ENCODE measurements at places on chromosomes 2 and 18.

- DNase-seq: peak; percentile 92
Measured at GRCh38 chr2:60550178-60550983, 3.1 kb downstream of the BCL11A start.

DNA sequence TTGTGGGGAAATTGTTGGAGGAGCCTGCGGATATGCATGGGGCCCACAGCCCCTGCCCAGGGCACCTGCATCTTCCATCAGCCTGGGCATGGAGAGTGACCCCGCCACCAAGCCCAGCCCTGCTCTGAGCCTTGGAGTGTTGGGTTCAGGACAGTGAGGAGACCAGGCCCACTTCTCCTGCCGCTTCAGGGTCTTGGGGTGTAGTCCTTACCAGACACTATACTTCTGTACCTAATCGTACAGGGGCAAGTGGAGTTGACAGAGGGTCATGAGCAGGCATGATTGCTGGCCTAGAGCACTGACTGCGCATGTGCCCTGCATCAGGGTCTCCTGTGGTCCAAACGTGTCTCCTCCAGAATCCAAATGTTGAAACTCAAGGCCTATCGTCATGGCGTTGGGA is 108.9 kb upstream of the ZNF236 start:
- no peak for DNase-seq

GRCh38 chr2:207167099-207167923 is 1.6 kb upstream of the KLF7 start:
- peak; percentile 71 for DNase-seq

- DNase-seq: no peak
Measured at GRCh38 chr2:68594674-68595492, 48.5 kb upstream of the PROKR1 start.

DNA sequence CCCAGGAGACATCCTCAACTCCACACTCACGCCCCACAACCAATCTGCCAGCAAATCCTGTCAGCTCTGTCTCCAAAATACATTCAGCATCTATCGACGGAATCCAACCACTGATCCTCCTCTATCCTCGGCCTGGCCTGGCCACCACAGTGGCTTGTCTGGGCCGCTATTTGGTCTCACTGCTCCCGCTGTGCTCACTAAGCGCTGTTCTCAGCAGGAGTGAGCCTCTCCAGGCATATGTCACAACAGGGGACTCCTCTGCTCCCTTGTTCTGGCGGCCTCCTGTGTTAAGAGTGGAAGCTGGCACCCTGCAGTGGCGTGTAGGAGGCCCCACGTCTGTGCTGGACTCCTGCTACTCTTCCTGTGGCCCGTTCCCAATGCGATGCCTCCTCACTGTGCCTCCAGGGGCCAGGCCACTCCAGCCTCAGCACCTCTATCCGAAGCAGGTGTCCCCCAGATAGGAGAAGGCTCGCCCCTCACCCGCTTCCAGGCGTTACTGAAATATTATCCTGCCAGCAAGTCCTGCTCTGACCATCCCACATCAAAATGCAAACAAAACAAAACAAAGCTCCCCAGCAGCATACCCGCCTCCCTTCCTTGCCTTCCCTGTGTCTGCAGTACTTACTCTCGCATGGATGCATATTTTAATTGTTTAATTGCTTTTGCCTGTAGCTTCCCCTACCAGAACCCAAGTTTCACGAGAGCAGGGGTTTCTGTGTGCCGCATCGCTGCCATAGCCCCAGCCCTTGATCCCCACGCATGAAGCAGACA is 39.9 kb downstream of the CENPO start:
- peak; percentile 74 for DNase-seq

GRCh38 chr2:55063713-55064323 is 13.6 kb upstream of the RTN4 start:
- no peak for DNase-seq

- DNase-seq: no peak
Measured at GRCh38 chr2:189505492-189505891, 64.2 kb downstream of the WDR75 start.

GRCh38 chr2:67216103-67216502 is 181.0 kb upstream of the ETAA1 start:
- no peak for DNase-seq

DNA sequence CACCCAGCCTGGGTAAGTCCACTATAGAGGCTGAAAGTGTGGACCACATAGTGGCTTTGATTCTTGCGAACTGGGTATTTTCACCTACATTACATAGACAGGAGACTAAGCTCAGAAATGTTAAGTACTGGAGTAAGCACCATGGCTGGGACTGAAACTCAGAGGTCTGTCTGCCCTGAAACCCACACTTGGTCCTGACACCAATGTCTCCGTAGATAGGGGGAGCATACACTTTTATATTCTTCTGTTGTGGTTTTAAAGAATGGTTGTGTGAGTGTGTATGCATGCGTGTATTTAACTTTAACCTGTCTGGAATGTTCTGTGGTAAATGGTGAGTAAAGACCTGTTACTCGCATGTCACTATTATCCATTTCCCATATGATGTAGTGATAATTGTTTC is 10.3 kb upstream of the NPPC start:
- no peak for DNase-seq

- DNase-seq: no peak
Measured at GRCh38 chr2:225995796-225996461, 596.4 kb downstream of the NYAP2 start.

GRCh38 chr2:159035790-159036411 is 67.5 kb downstream of the TANC1 start:
- no peak for DNase-seq

GRCh38 chr18:57352271-57352701 is at the start of gene ST8SIA3:
TSS of gene ST8SIA3 (plus strand) at chr18:57352557. CDS start at chr18:57352847, 290 bp downstream.
- DNase-seq: no peak

Measured in osteoblast (primary cell).